ENCODE measurements at places on chromosomes 6 and 20.

DNA sequence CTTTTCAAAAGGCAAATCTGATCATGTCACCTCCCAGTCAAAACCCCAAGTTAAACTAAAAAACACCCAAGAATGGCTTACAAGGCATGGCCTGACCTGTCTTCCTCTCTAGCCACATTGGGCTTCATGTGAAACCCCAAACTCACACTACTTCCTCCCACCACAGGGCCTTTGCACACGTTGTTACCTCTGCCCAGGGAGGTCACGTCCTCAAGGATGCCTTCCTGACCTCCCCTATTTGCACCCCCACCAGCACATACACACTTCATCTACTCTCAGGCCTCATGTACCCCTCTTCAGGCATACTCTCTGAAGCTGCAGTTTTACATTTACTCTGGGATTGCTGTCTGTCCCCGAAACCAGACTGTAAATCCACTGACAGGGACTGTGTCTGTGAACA, 6.1 kb downstream of the EZR start:
- peaks cover 28% of the 10 kb centered on the region for H3K4me1 ChIP-seq
- H3K27me3 ChIP-seq, result no peaks in the 10 kb centered on the region
- no peak overlapping the region for H3K27ac ChIP-seq
- H3K36me3 ChIP-seq, result peaks cover 20% of the 10 kb centered on the region
- DNase-seq, result no peak

DNA sequence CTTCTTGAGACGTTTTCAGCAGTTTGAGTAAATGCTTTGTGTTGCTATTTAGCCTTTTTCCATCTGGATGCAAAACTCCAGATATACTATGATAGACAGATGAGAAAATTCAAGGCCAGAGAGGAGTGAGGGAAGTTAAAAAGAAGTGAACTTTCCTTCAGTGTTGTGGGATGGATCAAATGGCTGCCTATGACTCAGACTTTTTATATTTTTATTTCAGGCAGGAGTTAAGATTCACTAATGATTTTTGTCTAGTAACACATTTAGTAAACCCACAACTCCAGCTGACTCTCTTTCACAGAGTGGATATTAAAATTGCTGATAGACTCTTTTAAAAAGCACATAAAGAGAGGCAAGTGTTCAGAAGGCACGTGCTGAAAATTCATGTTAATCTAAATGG, 23.2 kb upstream of the PTCHD4 start:
- H3K4me3 ChIP-seq, result no peak overlapping the region
- DNase-seq, result no peak
- H3K36me3 ChIP-seq, result no peaks in the 10 kb centered on the region
- H3K4me1 ChIP-seq, result no peaks in the 10 kb centered on the region
- no peak overlapping the region for H3K27ac ChIP-seq

DNA sequence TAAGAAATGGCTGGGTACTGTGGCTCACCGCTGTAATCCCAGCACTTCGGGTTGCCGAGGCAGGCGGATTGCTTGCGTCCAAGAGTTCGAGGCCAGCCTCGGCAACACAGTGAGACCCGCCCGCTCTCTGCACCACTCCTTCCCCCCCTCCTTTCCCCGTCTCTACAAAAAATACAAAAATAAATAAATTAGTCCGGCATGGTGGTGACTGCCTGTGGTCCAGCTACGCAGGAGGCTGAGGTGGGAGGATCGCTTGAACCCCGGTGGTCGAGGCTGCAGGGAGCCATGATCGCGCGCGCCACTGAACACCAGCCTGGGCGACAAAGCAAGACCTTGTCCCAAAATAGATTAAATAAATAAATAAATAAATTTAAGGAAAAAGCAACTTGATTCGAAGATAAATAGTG, 448 bp upstream of the RNF114 start:
- H3K4me3 ChIP-seq, result peak overlapping the region; percentile 77
- H3K27ac ChIP-seq, result no peak overlapping the region
- H3K27me3 ChIP-seq, result no peaks in the 10 kb centered on the region
- no peak for DNase-seq
- H3K4me1 ChIP-seq, result peaks cover 19% of the 10 kb centered on the region

- H3K36me3 ChIP-seq, result no peaks in the 10 kb centered on the region
- no peaks in the 10 kb centered on the region for H3K27me3 ChIP-seq
- no peak overlapping the region for H3K4me3 ChIP-seq
- no peaks in the 10 kb centered on the region for H3K4me1 ChIP-seq
Observed at GRCh38 chr6:4478098-4478497, 298.1 kb upstream of the CDYL start.

GRCh38 chr6:73129653-73130443, 95.4 kb downstream of the KHDC1L start:
- H3K27me3 ChIP-seq, result no peaks in the 10 kb centered on the region
- peak; percentile 73 for DNase-seq
- H3K27ac ChIP-seq, result no peak overlapping the region
- H3K4me1 ChIP-seq, result peaks cover 2% of the 10 kb centered on the region
- peaks cover 17% of the 10 kb centered on the region for H3K36me3 ChIP-seq

DNA sequence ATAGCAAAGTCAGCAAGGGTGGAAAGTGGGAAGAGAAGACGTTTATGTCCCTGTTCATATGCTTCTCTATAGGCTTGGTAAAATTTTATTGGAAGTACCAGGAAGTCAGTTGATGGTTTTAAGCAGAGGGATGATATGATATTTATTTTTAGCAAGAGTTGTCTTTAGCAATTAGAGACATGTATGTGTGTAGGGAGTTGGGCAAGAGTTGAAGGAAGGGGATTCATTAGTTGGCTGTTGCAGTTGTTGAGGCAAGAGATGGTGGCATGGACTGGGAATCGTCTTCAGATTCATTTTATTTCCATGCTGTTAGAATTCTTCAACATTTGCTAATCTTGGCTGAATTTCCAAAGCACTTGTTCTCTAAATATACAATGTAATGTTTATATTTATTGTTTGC, 85.6 kb downstream of the QKI start:
- no peaks in the 10 kb centered on the region for H3K4me1 ChIP-seq
- DNase-seq, result no peak
- no peak overlapping the region for H3K27ac ChIP-seq

DNA sequence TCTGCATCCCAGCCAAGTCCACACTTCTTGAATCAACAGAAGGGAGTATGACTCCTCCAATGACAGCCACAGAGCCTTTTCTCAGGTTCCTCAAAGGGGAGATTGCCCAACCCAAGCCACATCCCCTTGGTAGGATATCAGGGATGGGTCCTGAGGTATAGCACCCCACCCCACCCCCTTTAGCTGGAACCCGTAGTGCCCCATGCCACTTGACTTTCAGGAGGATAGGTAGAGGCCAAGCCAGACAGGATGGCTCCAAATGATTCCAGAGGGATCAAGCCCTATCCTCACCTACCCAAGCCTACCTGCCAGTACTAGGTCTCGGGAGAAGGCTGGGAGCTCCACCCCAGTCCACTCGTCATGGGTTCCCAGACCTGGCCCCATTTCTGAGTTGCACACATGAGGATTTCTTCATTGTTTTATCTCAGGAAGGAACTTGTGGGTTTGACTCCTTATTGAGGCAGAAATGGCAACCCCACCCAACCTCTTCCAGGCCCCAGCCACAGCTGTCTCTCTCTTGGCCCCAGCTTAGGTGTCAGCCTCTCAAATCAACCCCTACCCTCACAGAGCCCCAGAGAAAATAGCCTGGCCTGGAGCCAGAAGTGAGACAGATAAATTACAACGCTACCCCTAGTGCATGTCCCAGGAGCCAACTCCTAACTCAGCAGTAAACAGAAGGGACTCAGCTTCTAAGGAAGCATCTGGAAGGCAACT, 3.6 kb downstream of the CCND3 start:
- H3K36me3 ChIP-seq, result peaks cover 8% of the 10 kb centered on the region
- H3K4me1 ChIP-seq, result peaks cover 30% of the 10 kb centered on the region
